ENCODE measurements at places on chromosomes 3 and 15.
A peak's percentile ranks its signal among the peaks of the same experiment; 100 is the strongest.

DNA sequence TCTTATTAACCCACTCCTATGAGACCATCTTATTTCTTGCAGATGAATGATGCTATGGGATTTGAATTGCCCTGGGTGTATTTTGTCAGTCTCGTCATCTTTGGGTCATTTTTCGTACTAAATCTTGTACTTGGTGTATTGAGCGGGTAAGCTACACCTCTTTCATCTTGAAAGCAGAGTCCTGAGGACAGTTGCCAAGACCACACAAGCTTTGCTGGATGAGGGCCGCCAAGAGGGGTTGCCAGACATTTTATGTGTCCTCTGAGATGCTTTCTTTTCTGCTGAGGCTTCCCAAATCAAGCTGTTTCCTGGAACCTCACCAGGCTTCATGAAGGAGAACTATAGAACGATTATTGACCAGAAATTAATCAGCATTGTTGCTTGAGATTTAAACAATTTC is 173.2 kb downstream of the CHDH start:
- no peak for DNase-seq

DNA sequence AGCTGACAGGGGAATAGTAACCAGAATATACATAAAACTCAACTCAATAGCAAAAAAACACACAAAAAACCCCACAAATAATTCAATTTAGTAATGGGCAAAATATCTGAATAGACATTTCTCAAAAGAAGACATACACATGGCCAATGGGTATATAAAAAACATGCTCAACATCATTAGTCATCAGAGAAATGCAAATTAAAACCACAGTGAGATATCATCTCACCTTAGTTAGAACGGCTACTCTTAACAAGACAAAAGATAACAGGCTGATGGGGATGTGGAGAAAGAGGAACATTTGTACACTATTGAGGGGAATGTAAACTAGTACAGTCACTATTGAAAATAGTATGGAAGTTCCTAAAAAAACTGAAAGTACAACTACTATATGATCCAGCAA is 678.6 kb downstream of the MECOM start:
- no peak for DNase-seq

DNA sequence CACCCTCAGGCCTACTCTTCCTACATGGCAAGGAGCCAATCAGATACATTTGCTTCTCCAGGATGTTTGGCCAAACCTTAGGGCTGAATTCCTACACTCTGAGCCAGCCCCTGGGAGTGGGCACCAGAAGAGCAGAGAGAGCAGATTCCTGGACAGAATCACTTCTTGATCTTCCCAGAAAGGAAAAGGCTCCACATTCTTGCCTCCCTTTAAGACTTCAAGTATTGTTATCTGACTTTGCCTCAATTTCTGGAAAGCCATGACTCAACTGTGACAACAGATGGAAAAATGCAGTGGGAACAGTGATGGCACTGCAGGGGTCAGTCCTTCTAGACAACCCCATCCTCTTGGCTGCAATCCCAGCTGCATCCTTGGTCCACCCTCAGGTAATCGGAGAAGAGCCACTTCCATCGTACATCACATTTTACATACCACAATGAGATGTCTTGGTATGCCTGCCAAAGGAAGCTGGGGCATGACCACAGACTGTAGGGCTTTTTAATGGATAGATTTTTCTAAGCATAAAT is 21.0 kb downstream of the SLCO2A1 start:
- no peak for DNase-seq

- peak; percentile 49 for DNase-seq
Observed at GRCh38 chr15:78072080-78072892, 5.2 kb downstream of the TBC1D2B start.

- no peak for DNase-seq
Observed at GRCh38 chr15:48397841-48398240, 66.6 kb downstream of the DUT start.

DNA sequence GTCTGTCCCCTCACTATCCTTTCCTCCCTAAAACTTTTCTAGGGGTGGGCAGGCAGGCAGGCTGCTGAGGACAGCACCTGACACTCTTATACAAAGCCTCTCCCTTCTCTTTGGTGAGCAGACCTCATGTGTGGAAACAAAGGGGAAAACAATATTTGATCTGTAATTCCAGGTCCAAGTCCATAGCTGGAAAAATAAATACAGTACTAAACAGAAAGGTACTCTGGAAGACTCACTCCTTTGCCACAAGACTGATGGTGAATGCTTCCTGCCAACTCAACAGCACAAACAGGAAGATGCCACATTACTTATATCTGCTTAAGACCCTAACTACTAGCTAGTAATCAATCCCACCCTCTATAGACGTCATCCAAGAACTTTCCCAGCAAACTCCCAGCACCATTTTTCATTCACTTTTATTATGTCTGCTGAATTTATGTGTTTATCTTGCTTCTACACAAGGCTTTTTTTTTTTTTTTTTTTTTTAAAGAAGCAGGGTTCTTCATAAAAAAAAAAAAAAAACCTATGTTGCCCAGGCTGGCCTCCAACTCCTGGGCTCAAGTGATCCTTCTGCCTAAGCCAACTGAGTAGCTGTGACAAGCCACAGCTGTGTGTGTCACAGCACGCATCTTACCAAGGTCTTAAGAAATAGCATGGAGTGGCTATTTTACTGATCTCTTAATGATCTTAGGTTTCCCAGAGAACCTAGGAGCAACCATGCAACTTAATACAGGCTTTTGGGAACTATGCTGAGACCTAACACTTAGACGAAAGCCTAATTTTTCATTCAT is 44.2 kb upstream of the CSPG5 start:
- no peak for DNase-seq

DNA sequence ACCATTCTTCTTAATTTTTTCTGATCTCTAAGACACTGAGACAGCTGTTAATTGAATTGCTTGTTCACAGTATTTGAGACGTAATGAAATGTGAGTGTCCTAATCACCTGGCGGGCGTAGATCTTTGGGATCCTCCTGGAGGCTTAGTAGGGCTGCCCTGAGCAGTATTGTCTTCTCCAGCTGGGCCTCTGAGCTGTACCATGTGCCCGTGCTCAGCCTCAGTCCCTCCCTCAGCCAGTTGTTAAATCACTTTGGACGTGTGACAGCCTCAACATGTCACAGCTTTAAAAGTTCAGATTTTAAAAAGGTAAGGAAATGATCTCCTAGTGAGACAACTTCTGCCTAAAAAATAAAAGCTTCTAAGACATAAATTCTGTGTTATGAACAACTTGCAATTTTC is 35.5 kb downstream of the IGF1R start:
- no peak for DNase-seq

GRCh38 chr15:56917652-56918045 is 795 bp upstream of the TCF12 start:
- no peak for DNase-seq

Measured in T-helper 1 cell (primary cell).